ENCODE measurements at places on chromosomes 6 and 20.
A peak's percentile ranks its signal among the peaks of the same experiment; 100 is the strongest.

DNA sequence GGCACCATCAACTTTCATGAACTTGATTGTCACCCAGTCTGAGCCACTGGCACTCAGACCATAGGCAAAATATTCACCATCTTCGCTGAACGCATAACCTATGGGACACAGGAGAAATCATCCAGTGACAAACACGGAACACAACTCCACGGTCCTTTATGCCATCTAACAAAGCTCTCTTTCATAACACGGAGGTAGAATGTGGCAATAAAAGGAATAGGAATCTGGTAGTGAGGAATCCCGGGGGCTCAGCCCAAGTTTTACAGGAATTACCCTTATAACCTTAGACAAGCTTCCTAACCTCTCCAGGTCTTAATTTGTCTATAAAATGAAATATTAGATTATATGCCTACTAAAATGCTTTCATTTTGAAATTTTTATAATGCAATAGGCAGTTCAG is 29.4 kb downstream of the PREP start:
- DNase-seq: no peak

DNA sequence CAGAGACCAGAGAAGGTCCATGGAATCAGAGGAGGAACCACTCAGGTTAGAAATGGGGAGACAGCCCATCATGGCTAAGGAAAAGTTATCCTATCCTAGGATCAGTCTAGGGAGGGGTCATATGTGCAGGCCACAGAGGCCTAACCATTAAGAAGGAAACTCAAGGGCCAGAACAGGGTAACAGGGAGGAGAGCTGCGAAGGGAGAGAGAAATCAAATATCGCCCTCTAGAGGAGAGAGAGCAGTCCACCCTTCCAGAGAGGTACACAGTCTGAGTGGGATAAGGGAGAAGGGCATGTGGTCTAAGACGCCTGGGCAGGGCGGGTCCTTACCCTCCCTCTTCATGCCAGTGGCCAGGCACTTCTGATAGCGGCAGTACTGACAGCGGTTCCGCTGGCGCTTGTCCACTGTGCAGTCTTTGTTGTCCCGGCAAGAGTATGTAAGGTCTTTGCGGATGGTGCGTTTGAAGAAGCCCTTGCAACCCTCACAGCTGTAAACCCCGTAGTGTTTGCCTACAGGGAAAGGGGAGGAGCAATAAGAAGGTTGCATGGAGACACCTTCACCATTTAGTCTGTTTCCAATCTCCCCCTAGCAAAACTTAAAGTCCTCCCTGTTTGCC is 2.9 kb downstream of the RXRB start:
- DNase-seq: no peak

- DNase-seq: no peak
Observed at GRCh38 chr6:12136905-12137304, 124.8 kb downstream of the HIVEP1 start.

- DNase-seq: no peak
Observed at GRCh38 chr6:14520029-14520428, 402.5 kb downstream of the CD83 start.

DNA sequence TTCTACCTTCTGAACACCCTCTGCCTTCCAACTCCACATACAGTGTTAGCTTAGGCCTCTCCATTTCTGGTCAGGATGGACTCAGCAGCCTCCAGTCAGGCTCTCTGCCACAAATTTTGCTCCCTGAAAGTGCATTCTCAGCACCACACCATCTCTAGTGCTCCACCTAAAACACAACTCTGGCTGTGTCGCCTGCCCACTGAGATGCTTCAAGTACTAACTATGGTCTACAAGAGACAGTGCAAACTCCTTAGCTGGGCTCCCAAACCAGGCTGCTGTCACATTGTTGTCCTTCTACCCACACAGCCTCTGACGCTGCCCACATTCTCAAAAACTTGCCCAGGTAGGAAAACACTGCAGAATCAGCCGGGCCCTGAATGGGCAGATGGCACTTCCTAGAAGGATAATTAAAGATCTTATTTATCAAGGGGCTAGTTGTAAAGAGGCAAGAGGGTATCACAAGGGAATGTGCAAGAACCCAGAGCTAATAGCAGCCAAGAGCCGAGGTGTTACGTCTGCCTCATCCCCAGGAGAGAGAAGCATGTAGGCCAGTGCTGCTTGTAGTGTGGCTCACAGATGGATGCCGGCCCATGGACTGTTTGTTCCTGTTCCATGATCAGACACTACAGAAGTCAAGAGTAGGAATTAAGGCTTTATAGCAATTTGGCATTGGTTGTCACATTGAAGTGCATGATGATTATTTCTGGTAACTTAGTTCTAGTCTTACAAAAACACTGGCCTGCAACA is 189.7 kb downstream of the LRFN2 start:
- no peak for DNase-seq

DNA sequence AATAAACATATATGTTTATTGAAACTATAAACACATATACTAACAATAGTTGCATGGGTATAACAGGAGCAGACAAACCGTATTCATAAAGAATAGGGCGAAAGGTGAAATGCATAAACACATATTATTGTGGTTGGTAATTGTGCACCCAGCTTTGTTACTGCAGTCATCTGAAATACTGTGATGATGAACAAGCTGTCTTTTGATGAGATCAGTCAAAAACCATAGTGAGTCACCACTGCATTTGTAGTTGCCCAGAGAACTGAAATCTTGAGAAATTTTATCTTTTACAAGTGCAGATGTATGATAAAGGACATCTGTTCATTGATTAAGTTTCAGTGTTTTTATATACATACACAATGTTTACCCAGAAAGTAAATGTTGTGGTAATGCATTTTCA is 133.7 kb downstream of the MYO6 start:
- no peak for DNase-seq

- DNase-seq: no peak
Observed at GRCh38 chr6:119344306-119344705, 5.3 kb downstream of the MAN1A1 start.

- no peak for DNase-seq
Observed at GRCh38 chr6:159904497-159904911, 13.7 kb downstream of the MAS1 start.

DNA sequence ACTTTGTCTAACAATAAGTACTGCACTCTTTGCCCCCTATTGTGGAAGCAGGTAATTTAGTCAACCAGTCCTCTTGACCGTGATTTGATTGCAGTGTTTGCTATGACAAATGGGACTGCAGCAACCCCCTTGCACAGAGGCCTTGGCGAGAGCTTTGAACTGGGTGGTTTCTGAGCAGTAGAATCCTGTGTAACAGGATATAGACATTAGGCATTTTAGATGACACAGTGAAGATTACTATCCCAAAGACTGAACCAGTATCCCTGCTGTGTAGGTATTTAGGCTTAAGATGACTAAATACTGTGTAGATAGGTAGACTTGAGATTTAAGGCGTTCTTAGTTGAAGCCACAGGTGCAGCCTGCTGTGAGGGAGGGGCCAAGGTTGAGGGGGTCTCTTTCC is 9.9 kb downstream of the DNMT3B start:
- no peak for DNase-seq

DNA sequence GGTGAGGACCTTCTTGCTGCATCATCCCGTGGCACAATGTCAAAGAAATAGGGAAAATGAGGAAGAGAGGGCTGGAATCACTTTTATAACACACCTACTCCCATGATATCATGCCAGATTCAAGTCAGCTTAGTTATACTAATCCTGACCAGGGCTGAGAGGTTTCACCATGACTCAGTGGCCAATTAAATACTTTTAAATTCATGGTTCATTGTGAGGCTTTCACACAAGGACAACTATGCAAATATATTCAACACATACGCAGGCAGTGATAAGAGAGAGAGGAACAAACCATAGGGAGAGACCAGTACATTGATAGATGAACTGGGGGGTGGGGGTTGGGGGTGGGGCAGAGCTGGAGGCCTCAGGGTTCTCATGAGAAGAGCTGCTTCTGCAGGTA is 313.1 kb downstream of the LRFN2 start:
- no peak for DNase-seq

GRCh38 chr6:106220485-106220884 is 105.1 kb downstream of the ATG5 start:
- DNase-seq: no peak

DNA sequence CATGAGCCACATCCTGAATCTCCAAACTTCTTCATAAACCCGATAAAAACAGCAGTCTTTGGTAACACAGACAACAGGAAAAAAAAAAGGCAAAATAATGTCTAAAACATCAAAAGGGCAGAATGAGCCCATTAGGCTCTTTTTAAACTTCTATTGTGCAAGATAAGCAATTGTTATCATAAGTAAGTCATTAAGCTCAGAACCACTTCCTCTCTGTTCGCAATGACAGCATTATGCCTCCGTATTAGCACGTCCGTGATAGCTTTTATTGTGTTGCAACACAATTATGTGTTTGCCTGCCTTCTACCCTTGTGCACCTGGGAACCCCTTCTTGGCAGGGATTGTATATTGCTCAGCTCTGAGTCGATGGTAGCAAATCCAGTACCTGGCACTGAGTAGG is 147.1 kb downstream of the LRFN2 start:
- no peak for DNase-seq

DNA sequence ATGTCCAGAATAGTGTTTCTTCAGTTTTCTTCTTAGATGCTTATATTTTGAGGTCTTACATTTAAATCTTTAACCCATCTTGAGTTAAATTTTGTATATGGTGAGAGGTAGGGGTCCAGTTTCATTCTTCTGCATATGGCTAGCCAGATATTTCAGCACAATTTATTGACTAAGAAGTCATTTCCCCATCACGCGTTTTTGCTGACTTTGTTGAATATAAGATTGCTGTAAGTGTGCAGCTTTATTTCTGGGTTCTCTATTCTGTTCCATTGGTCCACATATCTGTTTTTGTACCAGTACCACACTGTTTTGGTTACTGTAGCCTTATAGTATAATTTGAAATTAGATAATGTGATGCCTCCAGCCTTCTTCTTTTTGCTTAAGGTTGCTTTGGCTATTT is 179.6 kb downstream of the AKAP7 start:
- no peak for DNase-seq

- DNase-seq: peak; percentile 50
Observed at GRCh38 chr20:32582659-32583580, 2.2 kb downstream of the NOL4L start.

- DNase-seq: no peak
Observed at GRCh38 chr20:51760905-51761546, 7.2 kb downstream of the ATP9A start.

- no peak for DNase-seq
Observed at GRCh38 chr6:138401960-138402837, 1.8 kb upstream of the HEBP2 start.

DNA sequence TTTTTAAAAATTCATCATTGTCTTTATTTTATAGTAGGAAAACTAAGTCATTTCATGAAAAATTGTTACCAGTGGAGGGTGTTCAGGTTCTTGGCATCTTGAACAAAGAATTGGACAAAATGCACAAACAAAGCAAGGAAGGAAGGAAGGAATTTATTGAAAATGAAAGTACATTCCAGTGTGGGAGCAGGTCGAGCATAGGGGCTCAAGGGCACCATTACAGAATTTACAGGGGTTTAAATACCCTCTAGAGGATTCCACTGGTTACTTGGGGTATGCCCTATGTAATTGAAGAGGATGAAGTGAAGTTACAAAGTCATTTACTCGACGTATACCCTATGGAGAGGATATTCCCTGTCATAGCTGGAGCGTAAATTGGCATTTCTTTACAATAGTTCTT is 37.4 kb upstream of the HDAC2 start:
- DNase-seq: no peak

DNA sequence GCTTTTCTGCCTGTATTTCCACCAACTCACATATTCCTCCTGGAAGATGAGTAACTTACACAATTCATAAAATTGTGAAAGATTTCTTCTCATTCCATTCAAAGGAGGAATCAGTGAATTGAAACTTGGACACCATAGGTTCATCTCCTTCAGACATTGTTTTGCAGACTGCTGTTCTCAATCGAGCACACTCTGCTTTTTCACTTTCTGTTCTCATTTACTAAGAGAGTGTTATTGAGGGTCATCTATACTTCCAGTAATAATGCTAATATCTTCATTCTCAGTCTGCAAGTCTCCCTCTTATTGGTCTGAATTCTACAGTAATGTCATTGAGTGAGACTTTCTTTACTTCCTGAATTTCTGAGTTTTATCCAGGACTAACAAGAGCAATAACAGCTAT is 67.5 kb upstream of the FUT9 start:
- no peak for DNase-seq

- DNase-seq: no peak
Observed at GRCh38 chr6:100724222-100724621, 156.9 kb downstream of the ASCC3 start.

GRCh38 chr20:10536531-10536930 is 101.4 kb downstream of the SLX4IP start:
- DNase-seq: no peak

DNA sequence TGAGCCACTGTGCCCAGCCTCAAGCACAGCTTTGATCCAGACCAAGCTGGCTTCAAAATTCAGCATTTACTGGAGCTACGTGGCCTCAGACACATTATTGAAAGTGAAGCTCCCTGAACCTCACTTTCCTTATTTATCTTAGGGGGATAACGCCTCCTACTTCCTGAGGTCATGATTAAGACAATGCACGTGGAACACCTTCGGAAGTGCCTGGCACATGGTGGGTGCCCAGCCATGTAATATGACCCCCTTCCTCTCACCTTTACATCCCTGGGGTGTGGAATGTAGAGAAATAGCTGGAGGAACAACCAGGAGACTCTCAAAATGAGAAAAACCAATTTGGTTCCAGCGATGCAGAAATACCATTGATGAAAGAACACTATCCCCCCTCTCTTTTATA is 1.6 kb upstream of the CLPS start:
- no peak for DNase-seq

DNA sequence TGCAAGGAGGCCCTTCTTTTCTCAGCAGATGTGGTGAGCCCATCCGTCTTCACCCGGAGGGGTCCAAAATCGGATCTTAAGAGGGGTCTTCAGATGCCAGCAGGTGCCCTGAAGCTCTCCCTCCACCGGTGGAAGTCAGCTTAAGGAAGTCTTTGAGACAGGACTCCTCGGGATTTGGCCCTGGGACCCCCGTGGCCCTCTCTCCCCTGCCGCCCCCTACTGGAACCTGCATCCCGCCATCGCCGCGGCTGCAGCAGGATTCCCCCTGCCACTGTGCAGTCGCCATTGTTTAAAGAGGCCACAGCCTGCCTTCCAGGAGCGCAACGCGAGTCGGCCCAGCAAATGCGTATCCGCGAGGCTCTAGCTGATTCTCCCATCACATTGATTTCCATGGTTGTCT is 292.5 kb upstream of the ZNF337 start:
- DNase-seq: no peak

GRCh38 chr6:35015476-35015875 is 125.7 kb downstream of the TCP11 start:
- no peak for DNase-seq

- no peak for DNase-seq
Observed at GRCh38 chr20:40754339-40754943, 65.4 kb upstream of the MAFB start.

GRCh38 chr20:21618759-21619416 is 86.6 kb upstream of the PAX1 start:
- DNase-seq: no peak

GRCh38 chr6:85644279-85644762 is 1.6 kb upstream of the SYNCRIP start:
- DNase-seq: no peak
